HFFc6 (cell line): ENCODE measurements at places on chromosomes 7 and 10. TPM values are rescaled to one million over a fixed set of nuclear protein-coding genes. Genes with fewer than 3 reads are reported as not detected.

- H3K36me3 ChIP-seq, result peaks cover 6% of the 10 kb centered on the region
- no peak for DNase-seq
- no peak overlapping the region for H3K27ac ChIP-seq
- no peaks in the 10 kb centered on the region for H3K4me1 ChIP-seq
- H3K27me3 ChIP-seq, result no peaks in the 10 kb centered on the region
Observed at GRCh38 chr10:42149027-42149700, 489.2 kb downstream of the ZNF33B start.

- no peak overlapping the region for H3K27ac ChIP-seq
- H3K27me3 ChIP-seq, result no peaks in the 10 kb centered on the region; the same call in 1 of the 2 replicates
- H3K4me3 ChIP-seq, result 0 out of 2 replicates have a peak overlapping the region, but pooled peaks have one; percentile 2
Observed at GRCh38 chr10:60423920-60424319, 34.2 kb upstream of the ANK3 start.

The SCD gene
- 10.9 to 16.0 TPM (median 11.0 TPM) in 3 replicates for total RNA-seq

The DNAJB12 gene
- total RNA-seq, result 36.2 to 38.9 TPM (median 37.2 TPM) in 3 replicates

DNA sequence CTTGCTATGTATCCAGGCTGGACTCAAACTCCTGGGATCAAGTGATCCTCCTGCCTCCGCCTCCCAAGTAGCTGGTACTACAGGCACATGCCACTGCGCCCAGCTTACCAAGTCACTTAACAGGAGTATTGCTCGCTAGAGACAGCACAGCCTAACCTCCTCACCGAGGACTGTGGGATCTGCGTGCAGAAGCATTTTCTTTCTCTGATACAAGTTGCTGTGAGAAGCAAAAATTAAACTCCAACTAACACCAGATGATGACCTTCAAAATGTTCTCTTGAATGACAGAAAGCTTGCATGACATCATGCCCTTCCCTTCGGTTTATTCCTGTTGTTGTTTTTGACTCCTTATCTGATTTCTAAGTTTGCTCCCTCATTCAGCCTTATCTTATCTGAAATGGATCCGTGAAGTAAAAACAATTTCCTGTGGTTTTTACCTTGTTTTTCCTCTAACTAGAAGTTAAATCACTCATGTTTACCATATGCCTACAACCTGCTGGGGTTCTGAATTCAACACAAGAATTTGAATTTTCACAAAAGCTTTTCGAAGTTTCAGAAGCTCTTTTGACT is 94.4 kb upstream of the KIF5B start:
- H3K4me1 ChIP-seq, result peaks cover 46% of the 10 kb centered on the region
- no peak for DNase-seq
- no peaks in the 10 kb centered on the region; the same call in 1 of the 2 replicates for H3K36me3 ChIP-seq
- H3K4me3 ChIP-seq, result no peak overlapping the region
- peak overlapping the region; percentile 60 for H3K27ac ChIP-seq

The A1CF gene
- total RNA-seq, result not detected in 3 replicates

The C10orf62 gene
- total RNA-seq, result not detected in 3 replicates

GRCh38 chr7:137834552-137834951 is 12.2 kb downstream of the DGKI start:
- no peak for DNase-seq
- H3K27ac ChIP-seq, result no peak overlapping the region
- peaks cover 17% of the 10 kb centered on the region for H3K4me1 ChIP-seq
- H3K27me3 ChIP-seq, result no peaks in the 10 kb centered on the region; the same call in 1 of the 2 replicates

- no peak for DNase-seq
- no peaks in the 10 kb centered on the region for H3K4me1 ChIP-seq
- no peaks in the 10 kb centered on the region for H3K27me3 ChIP-seq
Observed at GRCh38 chr10:55144001-55144400, 343.0 kb upstream of the PCDH15 start.

- H3K27ac ChIP-seq, result no peak overlapping the region
- H3K27me3 ChIP-seq, result peaks cover 29% of the 10 kb centered on the region
- H3K4me1 ChIP-seq, result peaks cover 3% of the 10 kb centered on the region
- DNase-seq, result no peak
- H3K36me3 ChIP-seq, result no peaks in the 10 kb centered on the region
Observed at GRCh38 chr10:43055217-43055616, 21.7 kb upstream of the RET start.

DNA sequence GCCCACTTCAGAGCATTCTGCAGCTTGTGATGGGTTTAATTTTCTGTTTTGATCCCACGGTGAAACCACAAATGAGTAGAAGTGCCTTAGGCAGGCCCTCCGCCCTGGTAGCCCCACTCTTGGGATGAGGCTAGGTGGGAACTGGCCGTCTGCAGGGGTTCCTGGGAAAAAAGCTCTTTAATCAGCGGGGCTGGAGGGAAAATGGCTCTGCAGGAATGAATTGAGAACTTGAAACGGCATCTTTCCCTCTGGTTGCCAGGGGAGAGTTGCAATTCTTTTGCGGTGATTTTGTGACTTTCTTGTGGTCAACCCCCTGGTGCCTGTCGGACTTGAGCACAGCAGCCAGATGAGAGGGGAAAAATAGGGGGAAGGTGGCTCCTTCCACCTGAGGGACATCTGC is 32.7 kb downstream of the COL26A1 start:
- H3K4me3 ChIP-seq, result no peak overlapping the region
- DNase-seq, result no peak

The PNLIPRP3 gene
- not detected in 3 replicates for total RNA-seq

DNA sequence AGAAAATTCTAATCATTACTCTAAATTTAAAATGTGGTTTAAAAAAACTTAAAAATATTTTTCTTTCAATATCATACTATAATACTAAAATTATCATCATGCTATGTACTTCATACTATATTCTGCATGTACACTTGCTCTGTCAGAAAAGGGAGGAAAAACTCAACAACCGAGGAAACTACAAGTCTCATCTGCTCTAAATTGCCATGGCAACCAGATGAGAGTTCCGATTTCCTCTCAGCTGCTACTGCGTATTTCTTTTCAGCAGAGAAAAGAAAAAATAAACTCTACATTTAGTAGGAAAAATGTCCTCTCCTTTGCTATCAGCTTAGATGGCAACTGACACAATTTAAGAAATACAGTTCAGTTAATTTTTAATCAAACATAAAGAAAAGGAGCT is 178.9 kb downstream of the SRPK2 start:
- peaks cover 8% of the 10 kb centered on the region; the same call in 1 of the 2 replicates for H3K36me3 ChIP-seq
- no peak overlapping the region for H3K27ac ChIP-seq
- peaks cover 7% of the 10 kb centered on the region for H3K4me1 ChIP-seq
- H3K27me3 ChIP-seq, result peaks cover 2% of the 10 kb centered on the region; the same call in 1 of the 2 replicates
- no peak for DNase-seq

DNA sequence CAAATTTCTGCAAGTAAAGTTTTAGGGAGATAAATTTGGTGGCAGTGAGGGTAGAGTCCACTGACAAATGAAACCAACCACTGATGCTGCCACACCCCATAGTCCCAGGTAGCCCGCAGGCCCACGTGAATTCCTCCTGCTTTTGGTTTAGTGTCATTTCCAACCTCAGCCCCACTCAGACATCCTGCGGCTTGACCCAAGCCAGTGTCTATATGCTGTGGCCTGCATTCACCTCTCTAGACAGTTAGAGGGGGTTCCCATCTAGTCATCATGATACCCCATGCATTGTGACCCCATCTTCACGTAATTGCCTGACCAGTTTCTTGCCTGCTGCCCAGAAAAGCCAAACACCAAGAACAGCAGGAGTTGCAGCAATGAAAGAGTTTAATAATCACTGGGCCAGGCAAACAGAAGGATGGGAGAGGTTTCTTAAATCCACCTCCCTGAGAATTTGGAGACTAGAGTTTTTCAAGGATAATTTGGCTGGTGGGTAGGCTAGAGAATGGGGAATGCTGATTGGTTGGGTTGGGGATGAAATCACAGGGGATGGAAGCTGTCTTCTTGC is 332.0 kb upstream of the GALNT17 start:
- no peak for DNase-seq
- H3K27ac ChIP-seq, result no peak overlapping the region
- no peaks in the 10 kb centered on the region for H3K4me1 ChIP-seq
- H3K27me3 ChIP-seq, result no peaks in the 10 kb centered on the region
